ENCODE measurements at places on chromosomes 1 and 21.
A peak's percentile ranks its signal among the peaks of the same experiment; 100 is the strongest.

GRCh38 chr21:45639206-45640000, 4.1 kb upstream of the PCBP3 start:
- DNase-seq = no peak

DNA sequence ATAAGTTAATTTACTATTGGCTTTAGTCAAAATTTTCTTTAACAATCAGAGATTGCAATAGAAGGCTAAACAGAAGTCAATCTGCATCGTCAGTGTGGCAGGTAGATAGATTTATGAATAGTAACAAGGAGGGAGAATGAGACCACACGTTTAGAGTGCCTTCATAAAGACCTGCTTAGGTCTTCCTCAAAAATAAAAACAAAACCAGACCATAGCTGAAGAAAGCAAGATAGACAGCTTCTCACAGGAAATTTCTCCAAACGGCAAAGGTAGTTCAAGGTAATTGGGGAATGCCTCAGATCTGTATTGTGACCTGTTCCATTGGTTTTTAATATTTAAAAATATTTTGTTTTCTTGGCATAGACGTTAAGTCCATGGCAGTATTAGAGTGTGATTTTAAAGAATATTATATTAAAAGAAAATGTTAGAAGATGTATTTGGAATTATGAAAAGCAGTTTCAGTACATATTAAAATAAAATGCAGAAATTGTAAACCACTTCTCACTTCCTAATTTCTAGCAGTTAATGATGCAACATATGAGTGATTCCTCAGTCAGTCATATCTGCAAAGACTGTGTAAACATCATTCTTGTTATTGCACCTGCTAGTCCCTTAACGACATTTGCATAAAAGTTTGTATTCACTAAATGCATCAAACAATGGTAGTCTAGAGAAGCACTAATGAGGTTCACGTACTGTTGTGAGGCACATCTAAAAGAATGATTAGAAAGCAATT, 278.0 kb downstream of the HLX start:
- no peak for DNase-seq

- DNase-seq = no peak
Measured at GRCh38 chr1:152842556-152842955, at the start of gene LCE6A. LCE6A (plus strand) TSS chr1:152842856; CDS start chr1:152843521, 665 bp downstream.

GRCh38 chr1:8970870-8971337, 25.2 kb downstream of the CA6 start:
- DNase-seq = peak; percentile 52

DNA sequence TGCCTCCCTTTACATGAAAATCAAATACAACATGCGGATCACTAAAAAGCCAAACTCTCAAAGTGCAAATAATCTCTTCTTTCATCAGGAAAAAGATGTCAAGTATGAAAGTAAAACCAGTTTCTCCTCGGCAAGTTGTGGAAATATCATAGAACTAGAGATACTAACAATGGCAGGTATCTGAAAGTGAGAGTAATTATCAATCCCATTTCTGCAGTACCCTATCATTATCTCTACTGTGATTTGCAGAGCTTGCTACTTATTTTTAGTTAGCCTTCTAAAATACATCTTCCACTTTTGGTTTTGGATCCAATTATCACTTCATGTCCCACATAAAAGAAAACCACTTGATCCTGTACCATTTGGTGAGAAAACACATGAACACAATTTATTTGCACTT, 3.0 kb downstream of the TP53BP2 start:
- no peak for DNase-seq

GRCh38 chr1:5857011-5857410, 135.2 kb downstream of the NPHP4 start:
- DNase-seq = no peak

DNA sequence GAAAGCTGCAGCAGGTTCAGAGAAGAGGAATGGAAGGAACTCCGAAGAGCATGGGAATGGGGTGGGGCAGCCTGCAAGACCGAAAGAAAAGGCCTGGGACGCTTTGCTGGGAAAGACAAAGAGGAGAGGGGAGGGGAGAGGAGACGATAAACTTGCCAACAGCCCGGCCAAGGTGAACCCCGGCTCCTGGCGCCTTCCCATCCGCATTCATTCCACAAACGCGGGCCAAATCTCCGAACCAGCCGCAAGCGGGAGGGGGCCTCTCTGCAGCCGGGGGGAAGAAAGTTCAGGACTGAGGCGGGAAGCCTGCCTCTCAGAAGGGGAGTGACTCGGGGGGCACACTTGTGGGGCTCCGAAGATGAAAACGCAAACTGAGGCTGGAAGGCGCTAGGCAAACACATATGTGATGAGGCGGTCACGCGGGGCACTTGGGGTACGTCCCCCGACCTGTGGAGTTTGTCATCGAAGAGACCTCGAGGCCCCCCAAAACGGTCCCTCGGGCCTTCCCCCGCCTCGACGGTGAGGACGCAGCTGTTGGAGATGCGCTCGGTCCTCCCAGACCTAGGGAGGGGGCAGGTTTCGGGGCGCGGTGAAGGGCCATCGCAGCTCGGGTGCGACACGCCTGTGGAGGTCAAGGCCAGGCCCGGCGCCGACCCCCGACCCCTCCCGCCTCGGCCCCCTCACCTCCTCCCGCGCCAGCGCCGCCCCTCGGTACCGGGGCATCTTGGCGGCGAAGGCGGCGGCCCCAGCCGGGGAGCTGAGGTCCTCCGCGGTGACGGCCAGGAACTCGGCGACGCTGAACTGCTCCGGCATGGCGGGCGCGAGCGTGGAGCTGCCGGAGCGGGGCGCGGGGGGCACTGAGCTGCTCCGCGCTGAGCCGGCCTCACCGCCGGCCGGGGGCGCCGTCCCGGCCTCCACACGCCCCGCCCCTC, at the start of gene ASAP3:
Gene ASAP3 (minus strand): TSS at position 859 of the 932 bp plus-strand sequence. CDS start 46 bp downstream, at position 813.
- DNase-seq = no peak

- no peak for DNase-seq
Measured at GRCh38 chr1:8455700-8456307, 137.9 kb downstream of the SLC45A1 start.

DNA sequence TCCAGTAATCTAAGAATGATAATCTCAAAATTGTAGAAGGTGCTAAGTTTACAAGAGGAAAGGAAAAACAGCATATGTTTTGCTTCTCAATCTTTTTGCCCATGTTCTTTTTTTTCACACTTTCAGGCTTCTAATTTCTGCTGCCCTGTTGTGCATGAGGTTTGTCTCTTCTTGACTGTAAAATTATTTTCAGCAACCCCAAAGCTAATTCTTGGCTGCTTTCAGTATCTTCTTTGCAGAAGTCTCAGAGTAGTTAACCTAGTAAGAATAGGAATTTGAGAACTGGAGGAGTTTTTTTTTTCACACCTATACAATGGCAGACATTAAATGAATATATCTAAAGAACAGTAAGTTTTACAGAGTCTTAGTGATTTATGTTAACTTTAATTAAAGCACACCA, 26.4 kb downstream of the DENND2D start:
- DNase-seq = no peak

- no peak for DNase-seq
Measured at GRCh38 chr1:229076195-229076594, 194.7 kb upstream of the RAB4A start.

DNA sequence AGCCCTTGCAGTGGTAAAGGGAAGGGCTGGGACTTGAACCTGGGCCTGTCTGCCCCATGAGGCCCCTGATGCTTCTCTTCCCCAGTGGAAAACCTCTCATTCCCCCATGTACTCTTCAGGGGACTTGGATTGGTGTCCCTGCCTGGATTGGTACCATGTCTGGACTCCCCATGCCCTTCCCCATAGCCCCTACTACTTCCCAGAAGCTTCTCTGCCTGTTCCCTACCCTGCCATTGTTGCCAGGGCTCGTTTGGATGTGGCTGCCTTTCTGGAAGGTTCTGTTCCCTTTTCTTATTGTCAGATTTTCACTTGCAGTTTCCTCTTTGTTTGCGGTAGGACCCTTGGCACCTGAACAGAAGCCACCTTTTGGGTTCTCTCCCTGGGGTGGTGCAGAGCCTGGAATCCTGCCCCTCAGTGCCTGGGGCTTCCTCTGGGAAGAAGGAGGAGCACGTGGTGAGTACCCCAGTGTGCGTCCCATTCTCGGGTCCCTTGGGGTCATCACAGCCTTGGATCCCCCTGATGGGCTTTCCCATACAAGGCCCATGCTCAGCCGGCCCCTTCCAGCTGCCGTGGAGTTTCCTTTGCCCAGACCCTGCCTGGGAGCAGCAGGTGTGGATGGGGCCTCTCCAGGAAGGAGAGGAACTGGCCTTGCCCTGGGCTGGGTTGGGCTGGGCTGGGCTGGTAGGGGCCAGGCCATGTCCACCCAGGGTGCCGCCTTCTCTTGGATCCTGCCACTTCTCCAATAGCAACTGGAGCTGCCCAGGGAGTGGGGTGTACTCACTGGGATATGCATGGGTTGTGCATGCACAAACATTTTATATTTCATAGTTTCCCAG, 281.1 kb downstream of the PTPRU start:
- DNase-seq = no peak

DNA sequence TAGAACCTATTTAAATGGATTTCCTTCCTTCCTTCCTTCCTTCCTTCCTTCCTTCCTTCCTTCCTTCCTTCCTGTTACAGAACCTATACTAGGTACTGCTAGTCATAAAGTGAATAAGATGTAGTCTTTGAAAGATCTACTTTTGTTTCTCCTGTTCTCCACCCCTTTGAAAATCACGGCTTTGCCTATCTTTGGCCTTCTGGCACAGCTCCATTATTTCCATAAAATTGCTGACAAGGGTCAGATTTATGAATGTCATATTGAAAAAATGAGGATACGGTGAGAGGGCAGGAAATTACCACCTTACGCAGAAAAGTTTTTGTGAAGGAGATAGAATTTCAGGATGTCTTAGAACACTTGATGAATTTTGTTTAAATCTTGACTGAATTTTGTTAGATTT, 18.1 kb upstream of the HMCN1 start:
- no peak for DNase-seq

DNA sequence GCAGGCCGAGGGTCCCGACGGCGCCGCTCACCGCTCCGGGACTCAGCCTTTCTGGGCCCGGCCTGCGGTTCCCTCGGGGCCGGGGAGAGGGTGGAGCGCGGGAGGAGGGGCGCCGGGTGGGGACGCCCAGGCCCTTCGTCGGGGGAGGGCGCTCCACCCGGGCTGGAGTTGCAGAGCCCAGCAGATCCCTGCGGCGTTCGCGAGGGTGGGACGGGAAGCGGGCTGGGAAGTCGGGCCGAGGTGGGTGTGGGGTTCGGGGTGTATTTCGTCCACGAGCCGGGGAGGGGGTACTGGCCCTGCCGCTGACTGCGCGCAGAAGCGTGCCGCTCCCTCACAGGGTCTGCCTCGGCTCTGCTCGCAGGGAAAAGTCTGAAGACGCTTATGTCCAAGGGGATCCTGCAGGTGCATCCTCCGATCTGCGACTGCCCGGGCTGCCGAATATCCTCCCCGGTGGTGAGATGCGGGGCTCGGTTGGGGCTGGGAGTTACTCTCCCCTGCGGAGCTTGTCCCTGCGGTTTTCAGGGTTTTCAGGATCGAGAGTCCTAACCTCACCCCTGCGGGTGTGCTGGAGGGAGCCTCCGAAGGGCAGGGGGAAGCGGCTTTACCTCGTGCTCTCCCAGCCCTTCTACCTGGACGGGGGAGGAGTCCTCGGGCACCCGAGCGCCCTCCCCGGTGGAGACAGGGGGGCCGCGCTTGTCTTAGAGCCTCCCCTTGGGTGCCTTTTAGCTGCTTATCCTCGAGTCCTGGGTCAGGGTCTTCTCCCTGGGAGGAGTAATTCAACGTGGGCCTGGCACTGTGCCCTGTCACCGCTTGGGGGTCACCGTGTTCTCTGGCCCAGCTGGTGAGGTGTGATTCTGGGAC, 2.1 kb downstream of the SAMD11 start:
- no peak for DNase-seq

DNA sequence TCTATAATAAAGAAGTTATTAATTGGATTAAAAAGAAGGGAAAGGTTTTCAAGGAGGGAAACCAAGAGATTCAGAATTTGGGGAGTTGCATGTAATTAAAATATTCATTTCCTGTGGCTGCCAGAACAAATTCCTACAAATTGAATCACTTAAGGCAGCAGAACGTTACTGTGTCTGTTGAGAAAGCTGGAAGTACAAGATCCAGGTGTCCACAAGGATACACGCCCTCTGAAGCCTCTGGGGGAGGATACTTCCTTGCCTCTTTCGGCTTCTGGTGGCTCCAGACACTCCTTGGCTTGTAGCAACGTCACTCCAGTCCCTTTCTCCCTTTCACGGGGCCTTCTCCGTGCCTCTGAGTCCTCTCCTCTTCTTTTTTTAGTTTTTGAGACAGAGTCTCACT, 67.9 kb downstream of the KAZN start:
- no peak for DNase-seq

GRCh38 chr1:17764591-17764990, 9.5 kb downstream of the ACTL8 start:
- no peak for DNase-seq

DNA sequence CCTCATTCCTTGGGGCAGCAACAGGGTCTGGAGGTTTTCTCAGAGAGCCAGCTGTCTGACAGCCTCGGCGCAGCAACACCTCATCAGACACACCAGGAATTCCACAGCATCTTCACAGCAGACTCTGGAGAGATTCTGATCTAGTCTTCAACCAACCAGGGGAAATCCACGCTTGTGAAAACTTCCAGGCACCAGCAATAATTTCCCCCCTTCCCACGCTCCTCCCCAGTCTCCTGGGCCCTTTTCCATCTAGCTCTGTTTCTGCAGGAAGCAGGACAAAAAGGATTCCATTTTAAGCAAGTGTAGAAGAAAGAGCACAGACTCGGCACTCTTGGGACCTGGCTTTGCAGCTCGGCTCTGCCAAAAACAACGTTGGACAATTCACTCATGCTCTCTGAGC, 44.3 kb upstream of the CAPZB start:
- DNase-seq = no peak

DNA sequence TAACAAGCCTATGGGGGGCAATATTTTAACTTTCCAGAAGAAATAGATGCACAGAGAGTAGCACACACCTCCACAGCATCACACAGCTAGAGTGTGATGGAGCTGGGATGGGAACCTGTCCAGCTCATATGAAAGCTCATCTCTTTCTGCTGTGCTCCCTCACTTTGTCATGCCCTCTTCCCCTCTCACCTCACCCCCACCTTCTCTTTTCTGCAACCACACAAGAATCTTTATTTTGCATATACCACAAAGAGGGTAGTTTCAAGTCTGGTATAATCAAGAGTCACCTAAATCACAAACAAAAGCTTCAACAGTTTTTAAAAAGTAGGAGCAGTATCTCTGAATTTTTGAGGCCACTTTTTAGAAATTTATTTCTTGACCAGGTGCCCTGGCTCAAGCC, 22.6 kb downstream of the FOXD2 start:
- DNase-seq = no peak

DNA sequence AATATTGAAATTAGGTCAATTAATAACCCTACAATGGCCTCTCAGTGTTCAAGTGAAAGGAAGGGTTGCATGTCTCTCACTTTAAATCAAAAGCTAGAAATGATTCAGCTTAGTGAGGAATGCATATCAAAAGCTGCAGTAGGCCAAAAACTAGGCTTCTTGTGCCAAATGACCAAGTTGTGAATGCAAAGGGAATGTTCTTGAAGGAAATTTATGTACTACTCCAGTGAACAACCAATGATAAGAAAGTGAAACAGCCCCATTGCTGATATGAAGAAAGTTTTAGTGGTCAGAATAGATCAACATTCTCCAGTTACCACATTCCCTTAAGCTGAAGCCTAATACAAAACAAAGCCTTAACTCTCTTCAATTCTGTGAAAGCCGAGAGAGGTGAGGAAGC, 10.0 kb downstream of the MAEL start:
- DNase-seq = no peak

Data from GDM1 (cell line).